Panc1 (cell line): ENCODE measurements at places on chromosomes 11 and 22.

- H3K36me3 ChIP-seq, result no peaks in the 10 kb centered on the region
- no peak for DNase-seq
- no peaks in the 10 kb centered on the region for H3K4me1 ChIP-seq
- no peak overlapping the region for H3K27ac ChIP-seq
- no peak overlapping the region for H3K4me3 ChIP-seq
Observed at GRCh38 chr11:115255006-115255762, 249.0 kb downstream of the CADM1 start.

DNA sequence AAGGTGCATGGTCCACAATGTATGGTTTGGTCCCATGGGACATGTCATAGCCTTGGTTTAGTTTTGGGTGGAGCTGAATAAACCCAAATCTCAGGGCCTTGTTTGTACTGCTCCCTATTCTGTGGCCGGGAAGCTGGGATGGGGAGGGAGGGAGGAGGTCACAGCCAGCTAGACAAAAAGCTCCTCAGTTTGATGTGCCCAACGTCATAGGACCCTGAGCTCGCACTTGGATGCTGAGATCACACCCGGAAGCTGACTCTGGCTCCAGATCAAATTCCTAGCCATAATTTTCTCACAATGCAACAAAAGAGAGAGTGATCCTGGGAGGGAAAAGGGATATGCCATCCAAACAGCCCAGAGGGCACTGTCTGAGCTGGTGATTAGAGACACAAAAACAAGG, 1.5 kb downstream of the HSPB2 start:
- no peaks in the 10 kb centered on the region for H3K36me3 ChIP-seq
- H3K27ac ChIP-seq, result no peak overlapping the region
- H3K4me1 ChIP-seq, result peaks cover 8% of the 10 kb centered on the region
- no peak overlapping the region for H3K4me3 ChIP-seq
- DNase-seq, result no peak
- H3K27me3 ChIP-seq, result peaks cover 11% of the 10 kb centered on the region

DNA sequence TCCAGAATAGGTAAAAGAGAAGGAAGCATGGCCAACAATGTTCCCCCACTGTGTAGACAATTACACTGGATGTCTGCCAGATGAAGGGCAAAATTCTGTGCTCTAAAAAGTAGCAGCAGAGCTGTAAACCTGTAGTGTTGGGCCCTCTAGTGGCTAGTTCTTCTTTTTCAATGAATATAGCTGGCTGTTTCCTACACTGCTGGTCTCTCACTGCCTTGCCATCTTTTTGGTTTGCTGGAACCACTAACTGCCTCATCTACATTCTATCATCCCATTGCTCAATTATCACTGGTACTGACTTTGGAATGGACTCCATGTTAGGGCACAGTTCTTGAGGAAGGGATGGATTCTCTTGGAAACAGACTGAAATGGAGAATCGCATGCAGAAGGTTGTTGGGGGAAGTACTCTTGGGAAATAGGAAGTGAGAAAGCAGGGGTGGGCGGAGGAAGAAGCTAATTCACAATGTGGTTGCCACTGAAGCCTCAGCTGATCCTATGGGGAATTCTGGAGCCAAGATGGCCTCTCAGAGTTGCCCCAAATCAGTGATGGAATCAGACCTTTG, 17.9 kb downstream of the KCNE3 start:
- no peaks in the 10 kb centered on the region for H3K36me3 ChIP-seq
- H3K27ac ChIP-seq, result no peak overlapping the region

GRCh38 chr11:45267652-45268299, 18.4 kb downstream of the SYT13 start:
- H3K36me3 ChIP-seq, result no peaks in the 10 kb centered on the region
- no peak overlapping the region for H3K27ac ChIP-seq
- H3K4me3 ChIP-seq, result no peak overlapping the region
